ENCODE measurements at places on chromosomes 3 and 15.

- no peak for DNase-seq
Measured at GRCh38 chr3:22526266-22526837, 676.8 kb upstream of the UBE2E2 start.

DNA sequence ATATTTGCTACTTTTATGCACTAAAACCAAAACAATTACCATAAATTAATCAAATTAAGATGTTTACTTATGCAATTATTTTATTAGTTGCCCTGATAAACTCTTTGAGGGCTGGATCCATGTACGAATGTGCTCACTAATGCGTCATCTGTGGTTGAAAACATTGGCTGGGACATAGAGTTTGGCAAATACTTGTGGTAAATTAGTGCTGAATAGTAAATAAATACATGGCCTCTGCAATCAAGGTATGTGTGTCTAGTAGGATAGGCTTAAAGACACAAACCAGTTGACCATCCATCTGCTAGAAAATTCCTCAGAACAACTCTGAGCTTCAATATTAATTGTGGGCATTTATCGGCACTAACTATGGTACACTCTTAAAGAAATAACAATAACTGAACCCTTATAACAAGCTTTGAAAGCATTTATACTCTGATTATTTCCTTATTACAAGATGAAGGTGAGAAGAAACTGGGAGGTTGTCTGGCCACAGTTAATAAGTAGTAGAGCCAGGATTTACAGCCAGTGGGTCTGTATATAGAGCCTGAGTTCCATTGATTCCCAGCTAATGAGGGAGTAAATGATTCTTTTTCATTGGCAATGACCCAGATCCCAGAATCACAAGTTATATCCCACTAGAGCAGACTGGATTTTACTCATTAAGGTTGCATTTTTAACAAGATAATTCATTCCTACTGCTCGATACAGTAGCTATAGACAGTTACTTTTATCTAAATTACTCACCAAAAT is 169.5 kb upstream of the CNTN6 start:
- no peak for DNase-seq

DNA sequence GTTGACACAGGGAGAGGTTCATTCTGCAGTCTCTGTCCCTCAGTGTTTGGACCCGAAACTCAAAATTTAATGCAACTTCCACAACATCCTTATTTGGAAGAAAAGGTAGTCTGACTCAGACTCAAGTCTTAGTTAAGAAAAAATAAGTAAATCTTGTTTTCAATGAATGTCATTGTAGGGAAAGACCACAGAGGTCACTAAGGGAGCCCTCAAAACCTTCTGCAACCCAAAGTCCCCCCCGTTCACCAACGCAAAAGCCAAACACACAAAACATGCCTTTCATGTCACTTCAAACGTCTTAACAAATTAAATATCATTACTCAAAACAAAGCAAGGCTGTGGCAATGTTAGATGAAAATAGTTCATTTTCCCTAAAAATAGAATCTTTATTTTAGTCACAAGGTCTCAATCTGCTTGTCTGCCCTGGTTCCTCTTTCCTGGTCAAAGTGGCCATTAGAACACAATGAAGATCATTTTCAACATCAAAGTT is 20.9 kb upstream of the SSUH2 start:
- no peak for DNase-seq

- DNase-seq = no peak
Measured at GRCh38 chr3:13009132-13009945, 63.9 kb downstream of the IQSEC1 start.

GRCh38 chr15:26113296-26113695 is 250.2 kb upstream of the ATP10A start:
- no peak for DNase-seq

DNA sequence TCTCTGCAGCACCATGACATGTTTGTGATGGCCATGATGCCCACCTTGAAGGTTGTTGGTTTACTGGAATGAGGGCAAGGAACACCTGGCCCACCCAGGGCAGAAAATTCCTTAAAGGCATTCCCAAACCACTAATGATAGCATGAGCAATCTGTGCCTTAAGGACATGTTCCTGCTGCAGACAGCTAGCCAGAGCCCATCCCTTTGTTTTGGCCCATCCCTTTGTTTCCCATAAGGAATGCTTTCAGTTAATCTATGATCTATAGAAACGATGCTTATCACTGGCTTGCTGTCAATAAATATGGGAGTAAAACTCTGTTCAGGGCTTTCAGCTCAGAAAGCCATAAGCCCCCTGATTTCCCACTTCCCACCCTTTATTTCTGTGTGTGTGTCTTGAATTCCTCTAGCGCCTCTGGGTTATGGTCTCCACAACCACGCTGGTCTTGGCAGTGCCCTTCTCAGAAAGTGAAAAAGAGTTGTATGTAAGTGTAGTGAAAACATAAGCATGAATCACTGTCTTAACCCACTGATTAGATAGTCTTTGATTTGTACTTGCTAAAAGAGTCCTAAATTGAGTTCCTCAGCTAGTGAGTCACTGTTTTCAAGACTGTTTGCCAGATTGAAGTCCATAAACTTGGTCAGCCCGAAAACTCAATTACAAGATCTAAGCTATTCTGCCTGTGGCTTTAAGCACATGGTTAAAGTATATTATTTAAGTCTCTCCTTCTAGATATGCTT is 19.0 kb upstream of the CCR2 start:
- DNase-seq = no peak

GRCh38 chr3:45665101-45665572 is 24.1 kb upstream of the SACM1L start:
- no peak for DNase-seq

DNA sequence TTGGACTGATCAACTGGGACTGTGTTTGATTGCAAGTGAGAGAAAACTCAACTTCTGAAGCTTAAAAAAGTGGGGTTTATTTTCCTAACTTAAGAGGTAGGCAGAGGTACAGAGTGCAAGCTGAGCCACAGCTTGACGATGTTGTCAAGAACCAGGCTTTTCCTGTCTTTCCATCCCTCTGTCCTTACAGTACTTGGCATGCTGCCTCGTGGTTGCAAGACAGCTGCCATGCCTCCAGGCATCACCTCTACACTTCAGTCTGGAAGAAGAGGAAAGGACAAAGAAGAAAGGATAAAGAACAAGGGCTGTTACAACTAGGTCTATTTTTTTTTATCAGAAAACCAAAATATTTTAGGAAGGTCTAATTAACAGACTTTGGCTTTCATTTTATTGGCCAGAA is 51.8 kb upstream of the GALNT15 start:
- DNase-seq = no peak

GRCh38 chr3:16362770-16363169 is 97.8 kb downstream of the OXNAD1 start:
- peak; percentile 73 for DNase-seq

DNA sequence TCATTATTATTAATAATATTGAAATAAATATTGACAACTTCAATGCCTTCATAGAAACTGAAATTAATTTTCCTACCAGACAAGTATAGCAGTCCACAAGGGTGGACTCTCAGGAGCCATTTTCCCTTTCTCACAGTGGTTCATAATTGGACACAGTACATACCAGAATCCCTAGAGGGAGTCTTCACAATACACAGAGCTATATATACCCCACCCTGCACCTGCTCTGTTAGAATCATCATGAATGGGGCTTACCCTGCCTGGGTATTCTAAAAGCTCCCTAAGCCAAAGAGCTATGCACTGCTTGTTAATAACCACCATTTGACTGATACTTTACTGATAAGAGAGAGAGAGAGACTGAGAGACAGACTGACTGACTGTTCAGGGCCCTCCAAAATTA is 134.9 kb downstream of the FEZF2 start:
- DNase-seq = no peak

DNA sequence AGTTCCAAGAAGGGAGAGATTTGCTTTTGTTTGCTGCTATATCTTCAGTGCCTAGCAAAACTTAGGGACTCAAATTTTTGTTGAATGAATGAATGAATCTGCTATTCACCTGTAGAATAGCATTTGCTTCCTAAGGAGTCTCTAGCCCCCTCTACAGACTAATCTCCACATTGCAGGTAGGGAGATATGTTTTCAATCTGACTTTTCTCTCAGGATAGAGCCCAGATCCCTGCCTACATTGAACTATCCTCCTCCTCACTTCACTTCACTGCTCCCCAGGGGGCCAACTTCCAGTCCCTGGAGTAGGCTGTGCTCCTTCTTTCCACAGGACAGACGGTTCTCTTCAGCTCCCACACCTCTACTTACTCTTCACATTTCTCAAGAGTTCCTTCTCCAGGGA is 81.9 kb upstream of the PTX3 start:
- DNase-seq = no peak

- peak; percentile 74 for DNase-seq
Measured at GRCh38 chr3:84724877-84725276, 233.9 kb upstream of the CADM2 start.

- no peak for DNase-seq
Measured at GRCh38 chr3:118705487-118706219, 329.0 kb downstream of the IGSF11 start.

DNA sequence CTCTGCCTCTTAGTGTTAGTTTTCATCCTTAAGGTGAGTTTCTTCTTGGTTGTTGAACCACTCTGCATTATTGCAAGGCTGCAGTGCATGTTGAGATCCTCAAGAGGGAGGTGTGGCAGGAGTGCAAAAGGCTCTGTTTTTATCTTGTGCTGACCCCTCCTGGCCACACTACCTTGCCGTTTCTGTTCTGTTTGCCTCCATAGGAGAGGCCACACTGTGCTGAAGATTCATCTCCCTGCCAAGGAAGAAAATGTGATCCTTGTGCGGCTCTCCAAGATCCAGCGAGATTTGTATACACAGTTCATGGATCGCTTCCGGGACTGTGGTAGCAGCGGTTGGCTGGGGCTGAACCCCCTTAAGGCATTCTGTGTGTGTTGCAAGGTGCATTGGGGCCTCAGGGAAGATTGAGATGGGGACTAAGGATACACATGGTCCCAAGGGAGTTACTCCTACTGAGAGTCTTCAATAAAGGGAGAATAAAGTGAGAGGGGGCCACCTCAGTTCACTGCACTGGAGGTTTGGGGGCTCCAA is 33.0 kb upstream of the TEX264 start:
- no peak for DNase-seq

- no peak for DNase-seq
Measured at GRCh38 chr3:65144791-65145351, 457.1 kb upstream of the ADAMTS9 start.

GRCh38 chr3:172224560-172225214 is 185.3 kb downstream of the FNDC3B start:
- DNase-seq = no peak

- DNase-seq = no peak
Measured at GRCh38 chr15:95718441-95718840, 612.1 kb upstream of the NR2F2 start.

GRCh38 chr3:80261082-80261481 is 493.3 kb upstream of the ROBO1 start:
- DNase-seq = no peak

DNA sequence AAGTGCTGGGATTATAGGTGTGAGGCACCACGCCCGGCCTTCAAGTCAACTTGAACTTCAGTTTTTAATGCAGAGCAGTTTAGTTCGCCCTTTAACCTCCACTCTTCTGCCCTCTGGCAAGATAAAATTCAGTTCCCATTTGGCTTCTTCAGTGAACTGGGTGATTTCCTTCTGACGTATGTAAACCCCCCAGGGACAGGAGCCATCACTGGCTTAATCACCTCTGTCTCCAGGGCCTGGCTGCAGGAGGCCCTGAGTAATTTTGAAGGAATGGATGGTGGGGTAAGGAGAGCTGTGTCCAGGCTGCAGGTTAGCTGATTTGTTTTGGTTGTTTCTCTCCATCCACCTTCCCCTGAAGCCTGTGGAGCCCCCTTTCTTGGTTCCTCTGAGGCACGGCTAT is 11.9 kb downstream of the MCM2 start:
- DNase-seq = peak; percentile 51

DNA sequence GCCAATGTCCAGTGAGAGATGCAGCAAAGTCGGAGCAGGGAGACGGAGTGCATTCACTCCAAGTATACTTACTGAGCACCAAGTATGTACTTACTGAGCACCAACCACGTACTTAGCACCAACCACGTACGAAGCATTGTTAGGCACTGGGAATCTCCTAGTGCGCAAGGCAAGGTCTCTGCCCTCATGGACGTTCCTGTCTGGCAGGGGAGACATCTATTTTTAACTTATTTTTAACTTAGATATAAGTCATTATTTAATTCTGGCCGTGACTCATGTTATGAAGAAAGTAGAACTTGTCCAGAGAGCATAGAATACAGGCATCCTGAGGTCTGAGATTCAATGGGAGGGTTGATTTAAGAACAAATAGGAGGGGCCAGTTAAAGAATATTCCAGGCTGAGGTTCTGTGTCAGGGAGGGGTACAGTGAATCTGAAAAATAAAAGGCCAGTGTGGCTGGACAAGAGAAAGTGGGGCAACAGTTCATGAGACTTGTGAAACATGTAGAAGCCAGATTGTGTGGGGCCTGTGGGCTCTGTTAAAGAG is 9.3 kb upstream of the LRRC31 start:
- DNase-seq = no peak

DNA sequence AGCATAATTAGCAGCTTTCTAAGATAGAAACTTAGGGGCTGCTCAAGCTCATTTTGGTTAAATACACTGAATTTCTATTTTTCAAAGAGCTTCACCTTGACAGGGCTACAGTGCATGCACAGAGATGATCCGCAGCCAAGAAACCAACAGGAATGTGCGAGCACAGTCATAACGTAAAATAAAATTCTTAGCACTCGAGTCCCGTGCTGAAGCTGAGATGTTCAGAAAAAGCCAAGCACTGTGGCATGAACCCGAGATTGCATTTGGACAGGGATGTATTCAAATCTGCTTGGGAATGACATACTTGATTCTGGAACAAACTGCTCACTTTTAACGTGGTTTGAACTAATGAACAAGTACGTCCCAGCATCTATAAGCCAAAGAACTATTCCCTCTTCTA is 340.3 kb downstream of the FOXP1 start:
- DNase-seq = no peak

GRCh38 chr3:155426524-155427230 is 133.2 kb upstream of the STRIT1 start:
- no peak for DNase-seq

GRCh38 chr15:43774062-43774461 is 2.7 kb downstream of the ELL3 start:
- DNase-seq = no peak

GRCh38 chr3:28940530-28940929 is 340.3 kb upstream of the RBMS3 start:
- DNase-seq = peak; percentile 56

- peak; percentile 28 for DNase-seq
Measured at GRCh38 chr15:68638953-68639515, 60.2 kb downstream of the CORO2B start.

- no peak for DNase-seq
Measured at GRCh38 chr3:2929574-2929973, 180.6 kb downstream of the IL5RA start.

DNA sequence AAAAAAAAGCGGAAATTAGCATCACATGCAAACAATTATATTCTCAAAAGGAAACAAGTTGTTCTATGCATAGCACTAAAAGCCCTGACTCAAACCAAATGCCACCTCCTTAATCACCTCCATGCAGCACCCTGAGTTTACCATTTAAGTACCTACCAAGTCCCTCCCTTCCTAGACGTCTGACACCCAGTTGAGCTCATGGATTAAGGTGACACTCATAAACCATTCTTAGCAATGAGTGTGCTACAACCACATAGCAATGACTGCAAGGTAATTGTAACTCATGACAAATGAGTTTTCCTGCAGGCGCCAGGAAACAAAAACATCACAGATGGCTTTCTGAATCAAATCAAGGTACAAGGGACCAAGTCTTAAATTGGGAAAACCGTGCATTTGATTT is 32.0 kb downstream of the WWTR1 start:
- no peak for DNase-seq
